ENCODE measurements at places on chromosomes 11 and 22. TPM values are rescaled to one million over a fixed set of nuclear protein-coding genes. Genes with fewer than 3 reads are reported as not detected.

VSTM5 gene
- not detected for total RNA-seq

P2RY2 gene
- total RNA-seq = 9.5 TPM

UFD1 gene
- 22.7 TPM for total RNA-seq

OR52N1 gene
- not detected for total RNA-seq

IRAG1 gene
- total RNA-seq = 4.6 TPM

TEX54 gene
- total RNA-seq = not detected
